Endothelial cell of umbilical vein (primary cell): ENCODE measurements at places on chromosomes 1 and 21. TPM values are rescaled to one million over a fixed set of nuclear protein-coding genes. Genes with fewer than 3 reads are reported as not detected.

F13B gene
- not detected in 2 replicates for total RNA-seq

DNA sequence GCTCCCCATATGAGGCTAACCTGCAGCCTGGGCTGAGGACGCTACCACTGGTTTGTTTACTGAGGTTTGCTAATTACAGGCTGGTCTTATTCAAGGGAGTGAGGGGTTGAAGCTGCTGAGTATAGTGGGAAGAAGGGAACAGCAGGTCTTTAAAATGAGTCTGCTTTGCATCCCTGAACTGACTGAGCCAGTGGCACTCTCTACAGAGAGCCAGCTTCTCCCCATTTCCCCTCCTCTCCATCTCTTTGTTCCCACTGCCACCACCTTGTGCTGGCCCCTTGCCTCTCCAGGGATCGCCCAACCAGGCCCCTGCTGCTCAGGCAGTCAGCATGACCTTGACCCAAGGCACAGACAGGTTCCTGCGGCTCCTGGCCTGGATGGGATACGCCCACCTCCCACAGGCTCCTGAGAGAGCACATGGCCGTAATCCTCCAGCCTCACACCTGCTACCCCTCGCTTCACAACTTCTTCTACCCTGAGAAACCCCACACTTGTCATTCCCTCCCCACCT, 45.0 kb downstream of the IER5 start:
- no peak for DNase-seq

GRCh38 chr1:14215151-14215550, 383.3 kb upstream of the KAZN start:
- DNase-seq: no peak

DNA sequence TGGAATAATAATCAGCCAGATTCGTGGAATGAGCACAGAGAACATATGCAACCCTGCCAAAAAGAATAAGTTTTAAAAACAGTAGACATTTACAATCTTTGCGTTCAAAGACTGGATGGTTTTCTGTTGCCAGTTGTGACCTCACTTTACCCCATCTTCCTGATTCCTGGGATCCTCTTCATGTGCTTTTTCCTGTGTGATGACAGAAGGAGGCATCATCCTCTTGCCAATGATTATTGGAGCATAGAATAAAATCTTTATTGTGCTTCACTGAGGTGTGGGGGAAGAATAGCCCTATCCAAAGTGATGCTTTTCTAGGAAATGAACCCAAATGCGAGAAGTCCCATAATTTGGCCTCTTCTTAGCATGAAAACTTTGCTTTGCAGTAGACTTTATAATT, 15.0 kb upstream of the BARHL2 start:
- DNase-seq: no peak

- DNase-seq: no peak
Measured at GRCh38 chr1:19825298-19825697, 10.2 kb upstream of the RNF186 start.
